Fibroblast of lung (primary cell): ENCODE measurements at places on chromosomes 7 and 10.

DNA sequence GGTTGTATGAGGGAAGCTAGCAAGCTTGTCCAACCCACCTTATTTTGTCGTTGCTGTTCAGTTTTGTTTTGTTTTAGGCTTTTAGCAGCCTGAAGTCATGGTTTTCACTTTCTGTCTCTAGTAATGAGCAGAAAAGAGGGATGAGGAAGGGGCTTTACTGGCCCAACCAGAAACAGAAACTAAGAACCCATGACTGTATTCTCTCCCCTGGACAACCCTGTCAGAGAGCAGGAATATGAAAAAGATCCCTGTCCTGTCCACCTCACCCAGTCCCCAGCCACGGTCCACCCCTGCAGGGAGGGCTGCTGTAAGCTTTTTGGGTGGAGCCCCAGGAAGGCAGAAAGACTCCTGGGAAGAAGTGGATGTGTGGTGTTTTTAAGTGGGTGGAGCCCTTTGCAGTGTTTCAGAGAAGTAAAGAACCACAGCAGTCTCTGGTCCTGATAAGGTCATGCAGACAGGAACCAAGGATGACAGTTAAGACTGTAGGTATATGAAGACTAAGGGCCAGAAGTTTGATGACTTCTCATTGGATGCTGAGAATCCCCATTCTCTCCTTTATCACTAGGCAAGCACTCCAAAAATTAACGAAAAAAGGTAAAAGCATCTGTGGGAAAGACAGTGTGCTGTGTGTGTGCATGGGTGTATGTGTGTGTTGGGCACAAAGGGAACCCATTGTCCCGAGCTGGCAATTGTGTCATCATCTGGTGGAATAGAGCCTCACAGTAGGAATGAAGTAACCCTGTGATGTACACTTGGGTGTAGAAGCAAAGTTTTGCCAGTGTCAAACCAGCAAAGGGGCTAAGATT is 13.8 kb downstream of the MRPL32 start:
- peak; percentile 10 for DNase-seq

GRCh38 chr7:18283045-18283444 is 212.5 kb upstream of the HDAC9 start:
- no peak for DNase-seq

DNA sequence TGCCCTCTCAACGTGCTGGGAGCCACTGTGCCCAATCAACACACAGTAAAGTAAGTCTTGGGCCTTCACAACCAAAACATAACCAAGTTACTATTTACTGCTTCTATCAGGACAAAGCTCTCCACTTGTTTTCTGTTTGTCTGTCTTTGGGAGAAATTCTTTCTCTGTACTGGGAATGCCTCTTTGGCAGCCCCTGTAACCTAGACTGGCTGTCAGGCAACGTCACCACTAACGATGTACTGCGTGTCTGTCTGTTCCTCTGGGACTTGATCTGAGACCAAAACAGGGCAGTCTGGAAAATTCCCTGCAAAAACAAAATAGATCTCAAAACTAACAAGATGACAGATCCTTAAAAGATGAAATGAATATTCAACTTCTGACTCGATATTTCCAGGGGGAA is 113.0 kb downstream of the SMURF1 start:
- no peak for DNase-seq

GRCh38 chr10:113261611-113262091 is 291.2 kb upstream of the HABP2 start:
- no peak for DNase-seq

DNA sequence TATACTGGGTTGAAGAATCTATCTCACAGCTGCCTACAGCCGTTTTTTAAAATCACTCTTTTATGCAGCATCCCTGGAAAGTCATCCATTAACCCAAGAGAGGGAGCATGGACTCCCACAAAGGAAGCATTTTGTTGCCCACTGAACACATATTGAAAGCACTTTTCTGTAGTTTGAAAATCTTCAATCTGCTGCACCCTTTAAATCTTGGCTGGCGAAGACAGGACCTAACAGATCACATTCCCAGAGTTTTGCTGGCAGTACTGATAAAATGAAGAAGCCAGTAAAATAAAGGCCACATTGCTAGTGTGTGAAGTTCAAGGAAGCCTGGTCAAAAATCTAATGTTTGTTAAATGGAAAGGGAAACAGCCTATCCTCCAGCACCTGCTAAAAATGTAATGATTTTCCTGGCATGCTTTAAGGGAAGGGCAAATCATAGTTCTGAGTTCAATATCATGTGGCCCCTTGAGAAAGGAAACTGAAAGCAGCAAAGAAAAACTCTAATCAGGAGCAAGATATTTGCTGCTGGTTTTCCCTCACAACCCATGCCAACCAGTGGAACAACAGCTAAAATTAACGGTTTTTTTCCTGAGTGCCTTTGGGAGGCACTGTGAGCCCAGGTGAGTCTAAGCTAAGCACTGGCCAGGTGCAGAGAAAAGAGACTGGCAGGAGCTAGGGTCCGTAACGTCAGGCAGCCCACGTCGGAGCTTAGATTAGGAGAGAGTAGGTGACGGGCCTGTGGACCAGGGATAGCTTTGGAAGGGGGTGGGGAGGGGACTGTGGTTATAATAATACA is 97.9 kb upstream of the PALS2 start:
- no peak for DNase-seq

GRCh38 chr10:31851216-31851615 is 77.4 kb downstream of the ARHGAP12 start:
- DNase-seq, result no peak

DNA sequence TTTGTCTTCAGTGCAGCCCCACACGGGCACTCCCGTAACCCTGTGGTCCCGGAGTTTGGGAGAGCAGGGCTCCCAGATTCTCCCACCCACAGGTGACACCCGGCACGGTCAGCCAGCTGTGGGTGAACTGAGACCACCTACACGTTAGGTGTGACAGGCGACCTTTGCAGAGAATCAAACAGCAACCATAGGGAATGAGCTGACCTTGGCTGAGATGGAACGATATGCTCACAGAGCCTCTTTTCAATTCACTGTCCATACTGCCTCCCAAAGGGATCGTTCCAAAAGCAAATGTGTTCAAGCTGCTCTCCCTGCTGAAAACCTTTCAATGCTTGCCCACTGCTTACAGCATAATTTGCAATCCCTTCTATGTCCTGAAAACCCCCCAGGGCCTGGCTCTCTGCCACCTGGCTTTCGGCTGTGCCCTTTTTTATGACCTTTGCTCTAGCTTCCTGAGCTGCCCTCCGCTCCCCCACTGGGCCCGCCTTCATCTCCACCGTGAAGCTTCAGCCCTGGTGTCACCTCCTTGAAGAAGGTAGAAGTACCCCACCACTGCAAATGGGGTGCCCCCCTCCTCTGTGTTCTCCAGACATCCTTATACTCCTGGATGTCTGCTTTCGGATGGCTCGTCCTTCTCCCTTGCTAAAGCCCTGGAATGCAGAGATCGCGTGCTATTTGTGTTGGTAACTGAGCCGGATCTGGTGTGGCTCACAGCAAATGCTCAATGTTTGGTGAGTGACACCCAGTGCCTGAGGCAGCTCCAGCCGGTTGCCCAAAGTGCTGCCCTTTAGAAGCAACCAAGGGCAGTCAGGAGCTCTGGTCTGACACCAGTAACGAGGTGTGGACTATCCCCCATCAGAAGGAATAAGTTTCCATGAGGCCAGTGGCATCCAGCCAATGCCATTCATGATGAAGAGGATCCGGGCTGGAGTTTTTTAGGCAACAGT is 90.4 kb downstream of the KIAA1549 start:
- peak; percentile 44 for DNase-seq

GRCh38 chr7:17559388-17559787 is 260.9 kb downstream of the AHR start:
- peak; percentile 40 for DNase-seq

- DNase-seq, result peak; percentile 50
Observed at GRCh38 chr7:113159746-113160339, 41.5 kb upstream of the SMIM30 start.

GRCh38 chr10:89887406-89887805 is 186.0 kb downstream of the KIF20B start:
- no peak for DNase-seq

DNA sequence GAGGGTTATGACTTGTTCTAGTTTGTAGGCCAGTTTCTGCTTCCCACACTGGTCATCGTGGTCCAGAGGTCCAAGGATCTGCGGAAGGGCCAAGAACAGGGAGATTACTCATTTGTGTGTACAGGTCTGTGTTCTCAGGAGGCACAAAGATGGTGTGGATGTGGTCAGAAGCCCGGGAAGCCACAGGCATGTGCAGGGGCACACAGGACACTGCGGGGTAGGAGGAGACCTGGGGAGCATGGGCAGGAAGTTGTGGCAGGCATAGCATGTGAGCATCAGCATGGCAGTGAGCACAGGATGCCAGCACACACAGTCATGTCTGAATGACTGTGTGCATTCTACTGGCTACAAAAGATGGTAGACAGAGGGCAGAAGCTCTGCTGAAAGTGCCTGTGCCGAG is 445.8 kb downstream of the PLXNA4 start:
- DNase-seq, result peak; percentile 70

- DNase-seq, result no peak
Observed at GRCh38 chr10:133088179-133088955, 643 bp downstream of the ADGRA1 start.

GRCh38 chr7:24297362-24297761 is 13.4 kb downstream of the NPY start:
- no peak for DNase-seq

DNA sequence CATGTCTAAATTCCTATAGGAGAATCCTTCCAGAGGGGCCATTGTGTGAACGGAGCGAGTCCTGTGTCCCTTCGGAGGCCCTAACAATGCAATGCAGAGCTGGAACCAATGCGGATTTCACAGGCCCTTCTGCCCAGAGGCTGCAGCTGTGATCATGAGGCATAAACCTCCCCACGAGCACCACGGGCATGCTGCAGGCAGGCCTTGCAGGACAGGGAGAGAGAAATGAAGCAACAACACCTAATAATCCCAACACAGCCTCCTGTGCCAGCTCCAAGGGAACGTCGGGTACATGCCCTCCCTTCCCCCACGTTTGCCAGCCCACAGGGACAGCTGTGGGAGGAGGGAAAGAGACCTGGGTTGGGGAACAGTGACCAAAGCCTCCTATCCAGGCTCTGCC is 74.4 kb downstream of the TNS3 start:
- no peak for DNase-seq

DNA sequence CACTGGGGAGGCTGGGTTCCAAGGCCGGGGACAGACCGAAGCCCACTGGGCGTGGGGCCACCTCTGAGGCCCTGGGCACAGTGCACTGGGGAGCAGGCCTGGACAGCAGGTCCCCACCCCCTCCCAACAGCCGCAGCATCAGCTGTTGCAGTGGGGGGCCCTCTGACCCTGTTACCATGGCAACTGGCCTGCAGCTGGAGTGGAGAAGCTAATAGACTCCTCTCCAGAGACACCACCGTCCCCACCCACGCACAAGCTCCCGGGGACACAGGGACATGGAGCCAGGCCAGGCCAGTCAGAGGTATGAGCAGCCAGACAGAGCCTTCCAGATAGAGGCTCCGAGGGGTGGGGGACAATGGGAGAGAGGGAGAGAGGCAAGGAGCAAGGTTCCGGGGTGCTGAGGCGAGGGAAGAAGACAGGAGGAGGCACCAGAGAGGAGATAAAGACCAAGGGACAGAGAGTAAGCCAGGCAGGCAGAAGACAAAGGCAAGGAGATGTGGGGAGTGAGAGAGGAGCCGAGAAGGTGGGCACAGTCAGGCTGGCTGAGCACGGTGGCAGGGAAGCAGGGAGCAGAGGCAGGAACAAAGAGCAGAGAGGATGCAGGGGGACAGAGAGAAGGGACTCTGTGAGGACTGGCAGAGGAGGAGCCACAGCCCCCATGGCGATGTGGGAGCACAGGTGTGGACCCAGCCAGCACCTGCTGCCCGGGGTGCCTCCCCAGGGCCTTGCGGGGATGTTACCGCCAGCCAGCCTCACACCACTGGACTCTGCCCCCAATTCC is 6.7 kb downstream of the KCNH2 start:
- no peak for DNase-seq
